ENCODE measurements at places on chromosomes 12 and 14.

DNA sequence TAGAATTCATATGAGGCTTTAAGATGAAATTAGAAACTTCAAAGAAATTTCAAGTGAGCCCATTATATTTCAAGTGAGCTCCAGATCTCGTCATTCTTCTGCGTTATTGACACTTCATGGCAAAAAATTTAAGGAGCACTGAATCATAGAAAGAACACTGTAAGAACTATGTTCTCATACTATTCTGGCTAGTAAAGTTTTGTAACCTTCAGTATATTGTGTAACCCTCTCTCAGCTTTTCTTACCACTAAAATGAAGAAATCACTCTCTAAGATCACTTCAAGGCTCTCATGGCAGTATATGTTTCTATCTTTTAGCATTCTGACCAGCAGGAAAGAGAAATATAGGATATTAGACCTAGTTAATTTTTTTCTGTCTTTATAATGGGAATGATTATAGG lies 6.3 kb downstream of the GPHN start:
- no peak for DNase-seq

- DNase-seq = no peak
Measured at GRCh38 chr12:8455271-8455670, 491 bp upstream of the CLEC6A start.

- no peak for DNase-seq
Measured at GRCh38 chr14:40213701-40214100, 781.5 kb upstream of the FBXO33 start.

GRCh38 chr14:60134702-60135101 lies 30.5 kb downstream of the DHRS7 start:
- DNase-seq = no peak

- no peak for DNase-seq
Measured at GRCh38 chr12:49937639-49938300, 12.8 kb upstream of the AQP2 start.

DNA sequence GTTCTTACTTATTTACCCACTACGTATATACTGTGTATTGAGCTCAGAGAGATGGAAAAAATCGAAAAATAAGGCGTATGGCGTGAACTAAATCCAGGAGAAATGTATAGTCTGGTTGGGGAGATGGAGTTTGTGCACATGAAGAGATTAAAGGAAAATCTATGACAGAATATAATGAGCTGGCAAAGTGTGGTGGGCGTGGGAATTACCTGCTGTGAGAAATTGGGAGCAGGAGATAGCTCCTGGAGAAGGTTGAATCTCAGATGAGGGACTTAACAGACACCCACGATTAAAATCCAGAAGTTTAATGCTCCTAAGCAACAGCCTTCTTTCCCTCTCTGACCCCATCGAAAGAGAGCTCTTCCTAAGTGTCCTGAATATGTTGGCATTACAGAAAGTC lies 224.2 kb upstream of the FKBP4 start:
- DNase-seq = no peak

GRCh38 chr12:124919521-124920352 lies 5.3 kb upstream of the UBC start:
- DNase-seq = peak; percentile 60

DNA sequence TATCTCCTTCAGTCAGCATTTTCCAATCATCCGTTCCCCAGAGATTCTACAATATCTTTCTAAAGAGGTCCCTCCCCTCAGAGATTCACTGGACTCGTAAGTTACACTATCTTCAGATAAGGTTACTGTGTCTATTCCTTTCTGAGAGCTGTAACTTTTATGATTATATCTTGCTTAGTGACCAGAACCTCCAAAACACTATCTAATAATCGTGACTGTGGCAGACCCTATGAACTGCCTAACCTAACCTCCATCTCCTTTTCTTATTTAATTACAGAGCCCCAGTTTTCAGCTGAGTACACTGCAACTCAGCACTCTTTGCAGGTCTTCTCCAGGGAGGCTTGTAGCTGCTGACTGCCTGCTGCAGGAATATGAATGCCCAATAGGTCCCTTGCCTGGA lies 38.5 kb upstream of the CHGA start:
- DNase-seq = no peak

- DNase-seq = no peak
Measured at GRCh38 chr14:93163564-93163963, 21.1 kb downstream of the MOAP1 start.

GRCh38 chr12:63915105-63915800 lies 70.8 kb downstream of the SRGAP1 start:
- DNase-seq = no peak

- DNase-seq = no peak
Measured at GRCh38 chr14:96055065-96055752, 16.0 kb downstream of the C14orf132 start.

GRCh38 chr12:83676781-83677295 lies 990.1 kb downstream of the TMTC2 start:
- DNase-seq = no peak

DNA sequence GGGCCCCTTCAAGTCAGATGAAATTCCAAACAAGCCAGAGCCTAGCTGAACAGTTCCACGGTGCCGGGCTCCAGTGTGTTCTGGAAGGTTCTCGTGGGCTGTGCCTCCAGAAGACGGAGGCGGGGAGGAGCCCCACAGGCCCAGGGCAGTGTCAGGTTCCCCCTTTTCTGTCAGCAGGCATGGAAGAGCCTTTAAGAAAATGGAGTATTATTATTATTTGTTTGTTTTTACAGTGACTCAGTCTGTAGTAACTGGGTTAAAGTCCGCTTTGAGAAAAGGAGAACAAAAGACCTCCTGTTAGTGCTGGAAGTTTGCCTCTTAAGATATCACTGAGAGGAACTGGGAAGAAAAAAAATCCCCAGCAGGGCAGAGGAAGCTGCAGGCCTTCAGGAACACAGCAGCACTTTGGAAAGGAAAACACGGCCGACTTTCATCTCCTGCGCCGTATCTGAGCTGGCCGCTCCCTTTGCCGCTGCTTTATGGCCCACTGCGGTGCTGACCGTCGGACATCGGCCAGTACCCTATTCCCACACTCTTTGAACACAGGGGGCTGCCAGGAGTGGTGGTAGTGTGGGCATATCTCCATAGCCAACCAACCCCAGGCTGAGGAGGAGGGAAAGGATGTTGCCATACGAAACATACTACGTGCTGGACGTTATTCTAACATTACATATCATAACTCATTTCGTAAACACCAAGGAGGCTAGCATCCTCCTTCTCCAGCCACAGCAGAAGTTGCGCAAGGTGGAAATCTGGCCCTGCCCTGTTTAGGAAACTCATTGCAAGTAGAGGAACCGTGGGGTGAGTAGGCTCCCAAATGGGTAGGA lies 194.0 kb downstream of the ZFP36L1 start:
- DNase-seq = no peak

GRCh38 chr14:63453443-63453936 lies 89.7 kb downstream of the PPP2R5E start:
- no peak for DNase-seq

GRCh38 chr12:56122637-56123036 lies 4.6 kb downstream of the ZC3H10 start:
- no peak for DNase-seq

DNA sequence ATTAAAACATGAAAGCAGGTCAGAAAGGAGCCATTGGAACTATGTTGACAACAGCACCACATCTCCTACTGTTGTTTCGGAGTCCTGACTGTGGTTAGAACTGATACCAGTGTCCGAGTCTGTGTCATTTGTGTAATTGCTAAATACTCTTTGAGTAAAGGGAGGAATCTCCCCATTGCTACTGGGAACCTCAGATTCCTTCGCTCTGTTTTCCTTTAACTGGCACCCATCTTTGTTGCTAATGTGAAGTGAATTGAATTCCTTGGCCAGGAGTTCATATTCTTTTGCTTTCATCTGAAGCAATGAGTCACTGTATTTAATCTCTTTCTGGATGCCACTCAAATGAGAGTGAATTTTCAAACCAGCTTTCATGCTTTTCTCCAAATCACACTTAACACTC lies 31.5 kb downstream of the RASSF9 start:
- no peak for DNase-seq

GRCh38 chr14:58055497-58056010 lies 96.5 kb downstream of the ARMH4 start:
- no peak for DNase-seq

GRCh38 chr14:34027990-34028495 lies 77.2 kb upstream of the EGLN3 start:
- DNase-seq = no peak

GRCh38 chr14:101394374-101394773 lies 166.9 kb upstream of the DIO3 start:
- DNase-seq = no peak

GRCh38 chr14:90491221-90491885 lies 94.5 kb downstream of the CALM1 start:
- no peak for DNase-seq

DNA sequence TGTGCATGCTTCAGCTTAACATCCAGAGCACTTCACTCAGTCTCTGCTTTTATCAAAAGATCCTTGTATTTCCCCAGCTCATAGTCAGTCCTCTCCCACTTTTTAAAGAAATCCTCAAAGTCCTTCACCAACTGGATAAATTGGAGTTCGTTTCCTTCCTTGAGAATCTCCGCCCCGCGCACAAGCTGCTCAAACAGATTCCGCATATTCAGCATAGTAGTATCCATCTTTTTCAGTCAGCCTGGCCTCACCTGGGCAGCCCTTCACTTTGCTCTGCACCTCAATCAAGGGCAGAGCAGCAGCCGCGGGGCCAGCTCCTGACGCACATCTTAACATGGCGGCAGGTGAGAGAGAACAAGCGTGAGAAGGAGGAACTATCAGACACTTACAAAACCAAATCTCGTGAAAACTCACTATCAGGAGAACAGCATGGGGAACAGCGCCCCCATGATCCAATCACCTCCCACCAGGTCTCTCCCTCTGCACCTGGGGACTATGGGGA lies 14.3 kb upstream of the DBX2 start:
- DNase-seq = no peak

DNA sequence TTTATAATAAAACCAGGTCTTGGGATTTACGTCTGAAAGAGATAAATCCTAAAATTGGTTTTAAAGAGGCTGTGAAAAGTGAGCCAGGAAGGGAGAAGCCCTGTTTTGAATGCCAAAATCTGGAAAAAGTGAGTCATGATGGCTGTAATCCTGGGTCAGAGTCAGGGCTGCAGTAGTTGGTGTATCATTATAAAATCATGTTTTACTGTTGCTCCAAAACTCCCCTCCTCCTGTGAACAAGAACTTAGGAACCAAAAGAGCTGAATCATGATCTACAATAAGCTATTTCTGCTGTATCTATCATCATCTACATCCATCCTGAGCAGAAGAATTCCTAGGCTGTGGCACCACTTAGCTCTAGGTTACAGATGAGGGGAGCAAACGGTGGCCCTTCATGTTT lies 79.3 kb downstream of the LMO3 start:
- no peak for DNase-seq

- DNase-seq = no peak
Measured at GRCh38 chr14:100592461-100592891, 5.3 kb upstream of the BEGAIN start.

GRCh38 chr12:69130064-69130463 lies 109.3 kb upstream of the CPSF6 start:
- no peak for DNase-seq

- DNase-seq = no peak
Measured at GRCh38 chr12:21764950-21765349, 9.6 kb downstream of the KCNJ8 start.

DNA sequence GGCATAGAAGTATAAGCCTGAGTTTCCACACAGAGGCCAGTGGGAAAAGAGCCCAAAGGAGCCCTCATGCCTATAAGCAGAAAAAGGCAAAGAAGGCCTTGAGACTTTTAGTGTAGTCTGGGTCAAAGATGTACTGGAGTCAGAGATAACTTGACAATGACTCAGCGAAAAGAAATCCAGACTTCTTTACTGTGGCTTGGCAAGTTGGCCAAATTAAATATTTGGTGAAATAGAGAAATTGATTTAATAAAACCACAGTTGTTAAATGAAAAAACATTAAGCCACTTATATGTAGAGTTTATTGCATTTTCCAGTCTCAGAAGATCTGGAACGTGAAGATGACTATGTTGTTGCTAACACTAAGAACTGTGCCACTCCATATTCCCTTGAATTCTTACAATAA lies 105.1 kb downstream of the TMTC3 start:
- no peak for DNase-seq

GRCh38 chr12:29569132-29569757 lies 71.8 kb upstream of the OVCH1 start:
- DNase-seq = no peak

GRCh38 chr12:1003600-1004271 lies 12.7 kb downstream of the ERC1 start:
- DNase-seq = no peak

GRCh38 chr12:4825011-4825858 lies 84.5 kb upstream of the KCNA1 start:
- no peak for DNase-seq

- no peak for DNase-seq
Measured at GRCh38 chr12:111767362-111768158, 827 bp downstream of the ALDH2 start.

DNA sequence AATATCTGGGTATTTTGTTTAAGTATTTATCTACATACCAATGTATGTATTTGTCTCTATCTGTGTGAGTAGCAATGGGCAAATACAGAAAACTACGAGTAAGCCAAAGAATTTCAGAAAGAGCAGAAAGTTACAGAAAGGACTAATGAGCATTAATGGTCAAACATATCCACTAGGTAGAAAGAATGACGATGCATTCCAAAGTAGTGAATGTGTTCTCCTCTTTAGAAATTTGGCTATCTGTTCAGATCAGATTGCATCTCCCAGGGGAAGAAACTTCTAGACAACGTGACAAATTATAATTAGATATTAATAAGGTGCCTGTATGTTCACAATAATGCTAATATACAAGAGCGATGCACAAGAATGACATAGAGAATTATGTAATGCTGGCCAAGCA lies 194.5 kb upstream of the GZMB start:
- no peak for DNase-seq

DNA sequence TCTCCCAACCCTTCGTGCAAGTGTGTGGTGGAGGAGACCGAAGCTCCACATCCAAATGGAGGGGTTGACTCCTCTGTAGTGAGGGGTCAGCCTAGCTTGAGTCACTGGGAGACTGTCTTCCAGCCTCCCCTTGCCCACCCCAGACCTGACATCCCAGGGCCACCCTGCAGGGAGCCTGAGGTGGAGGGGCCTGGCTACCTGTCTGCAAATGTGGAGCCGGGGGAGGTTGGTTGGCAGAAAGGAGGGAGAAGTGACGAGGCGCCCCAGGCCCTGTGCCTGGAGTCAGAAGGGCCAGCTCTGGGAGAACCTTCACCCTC lies 37.5 kb downstream of the NFKBIA start:
- no peak for DNase-seq

DNA sequence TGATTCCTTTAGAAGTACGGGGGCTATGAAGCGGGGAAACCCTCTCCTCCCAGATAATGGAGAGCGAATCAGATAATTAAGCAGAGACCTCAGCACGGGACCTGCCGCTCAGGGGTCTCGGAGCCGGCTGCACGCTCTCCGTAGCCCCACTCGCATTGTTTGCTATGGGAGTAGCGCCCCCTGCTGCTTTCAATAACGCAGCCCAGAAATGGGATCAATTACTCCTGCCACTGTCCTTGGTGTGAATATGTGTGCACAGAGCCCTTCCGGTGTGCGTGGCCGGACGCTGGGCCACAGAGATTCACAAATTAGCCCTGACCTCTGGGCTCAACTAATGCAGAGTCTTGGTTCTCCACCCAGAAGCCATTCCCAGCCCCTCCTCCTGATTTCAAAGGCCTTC lies 76.4 kb upstream of the TMEM132C start:
- no peak for DNase-seq

GRCh38 chr14:36856095-36856878 lies 194.6 kb downstream of the PAX9 start:
- DNase-seq = no peak

- no peak for DNase-seq
Measured at GRCh38 chr14:105390849-105391500, 7.4 kb upstream of the TEX22 start.

- no peak for DNase-seq
Measured at GRCh38 chr12:12744546-12745305, 27.6 kb downstream of the CDKN1B start.
